Airway epithelial cell (primary cell): ENCODE measurements at places on chromosomes 16 and 17. TPM values are rescaled to one million over a fixed set of nuclear protein-coding genes. Genes with fewer than 3 reads are reported as not detected.

LLGL2 gene
- 47.7 and 48.8 TPM in 2 replicates for total RNA-seq

DNAH9 gene
- 0.05 and 0.21 TPM in 2 replicates for total RNA-seq

TBC1D3H gene
- not detected in 2 replicates for total RNA-seq

EME1 gene
- 4.9 and 5.6 TPM in 2 replicates for total RNA-seq

COL1A1 gene
- 109 and 112 TPM in 2 replicates for total RNA-seq

KRT12 gene
- not detected in 2 replicates for total RNA-seq

AARSD1 gene
- total RNA-seq, result 29.7 and 38.9 TPM in 2 replicates

ITGAL gene
- not detected in 2 replicates for total RNA-seq

IRF8 gene
- total RNA-seq, result not detected in 2 replicates

RNFT1 gene
- 7.7 and 9.3 TPM in 2 replicates for total RNA-seq

KRTAP4-3 gene
- not detected in 2 replicates for total RNA-seq

RNF222 gene
- total RNA-seq, result 1.4 and 2.2 TPM in 2 replicates

KRTAP4-6 gene
- not detected in 2 replicates for total RNA-seq

ABCC6 gene
- not detected in 2 replicates for total RNA-seq

ALOX12B gene
- total RNA-seq, result 1.1 and 3.5 TPM in 2 replicates

FBXL16 gene
- total RNA-seq, result 1.7 and 1.8 TPM in 2 replicates

SOX15 gene
- total RNA-seq, result 162 and 173 TPM in 2 replicates

TMC6 gene
- total RNA-seq, result 38.6 and 43.0 TPM in 2 replicates

ARHGAP44 gene
- total RNA-seq, result 1.3 and 1.9 TPM in 2 replicates

LRRC37A gene
- 0.49 and 0.93 TPM in 2 replicates for total RNA-seq

PIK3R6 gene
- 0.07 TPM in 1 of 2 replicates, not detected in the other for total RNA-seq

CHST6 gene
- 1.3 and 1.5 TPM in 2 replicates for total RNA-seq

SPATA22 gene
- total RNA-seq, result not detected in 2 replicates

AIPL1 gene
- not detected in 2 replicates for total RNA-seq

RND2 gene
- total RNA-seq, result under 0.01 and 0.21 TPM in 2 replicates

JUP gene
- total RNA-seq, result 967 and 1,681 TPM in 2 replicates

ADAM11 gene
- total RNA-seq, result 0.07 and 2.6 TPM in 2 replicates

C1QTNF1 gene
- 0.46 and 0.99 TPM in 2 replicates for total RNA-seq

ARL5C gene
- total RNA-seq, result not detected in 2 replicates

NTHL1 gene
- total RNA-seq, result 32.8 and 43.2 TPM in 2 replicates

ALDH3A1 gene
- total RNA-seq, result 42.2 and 62.1 TPM in 2 replicates

MFAP4 gene
- not detected in 2 replicates for total RNA-seq

EVPLL gene
- total RNA-seq, result 1.8 and 1.9 TPM in 2 replicates

CRLF3 gene
- total RNA-seq, result 14.0 and 14.4 TPM in 2 replicates

DLX3 gene
- 0.46 and 0.99 TPM in 2 replicates for total RNA-seq

CHST4 gene
- not detected in 2 replicates for total RNA-seq

P2RX5 gene
- total RNA-seq, result 0.09 and 0.35 TPM in 2 replicates

SLFN12 gene
- 6.2 and 7.0 TPM in 2 replicates for total RNA-seq

NPIPA5 gene
- not detected in 2 replicates for total RNA-seq

NEUROD2 gene
- total RNA-seq, result not detected in 2 replicates

MAFG gene
- 9.5 and 12.1 TPM in 2 replicates for total RNA-seq

ABCA8 gene
- total RNA-seq, result not detected in 2 replicates

TAC4 gene
- not detected in 2 replicates for total RNA-seq

TMC8 gene
- total RNA-seq, result 0.46 and 0.85 TPM in 2 replicates

PLD2 gene
- total RNA-seq, result 12.7 and 24.6 TPM in 2 replicates

XAF1 gene
- 0.21 TPM in 1 of 2 replicates, not detected in the other for total RNA-seq

SOST gene
- total RNA-seq, result not detected in 2 replicates

HEATR9 gene
- total RNA-seq, result not detected in 2 replicates

RPTOR gene
- total RNA-seq, result 20.9 and 23.4 TPM in 2 replicates

WNT9B gene
- total RNA-seq, result not detected in 2 replicates

SLC16A5 gene
- 8.5 and 13.2 TPM in 2 replicates for total RNA-seq

EPN2 gene
- total RNA-seq, result 24.1 and 29.3 TPM in 2 replicates

ANKRD40CL gene
- not detected in 2 replicates for total RNA-seq

CX3CL1 gene
- total RNA-seq, result 6.7 and 9.9 TPM in 2 replicates
